Esophagus mucosa (tissue), 1 donor: ENCODE measurements at places on chromosomes 2 and 18.

GRCh38 chr18:34514238-34514637 lies 195.9 kb upstream of the DTNA start:
- no peak for ATAC-seq

DNA sequence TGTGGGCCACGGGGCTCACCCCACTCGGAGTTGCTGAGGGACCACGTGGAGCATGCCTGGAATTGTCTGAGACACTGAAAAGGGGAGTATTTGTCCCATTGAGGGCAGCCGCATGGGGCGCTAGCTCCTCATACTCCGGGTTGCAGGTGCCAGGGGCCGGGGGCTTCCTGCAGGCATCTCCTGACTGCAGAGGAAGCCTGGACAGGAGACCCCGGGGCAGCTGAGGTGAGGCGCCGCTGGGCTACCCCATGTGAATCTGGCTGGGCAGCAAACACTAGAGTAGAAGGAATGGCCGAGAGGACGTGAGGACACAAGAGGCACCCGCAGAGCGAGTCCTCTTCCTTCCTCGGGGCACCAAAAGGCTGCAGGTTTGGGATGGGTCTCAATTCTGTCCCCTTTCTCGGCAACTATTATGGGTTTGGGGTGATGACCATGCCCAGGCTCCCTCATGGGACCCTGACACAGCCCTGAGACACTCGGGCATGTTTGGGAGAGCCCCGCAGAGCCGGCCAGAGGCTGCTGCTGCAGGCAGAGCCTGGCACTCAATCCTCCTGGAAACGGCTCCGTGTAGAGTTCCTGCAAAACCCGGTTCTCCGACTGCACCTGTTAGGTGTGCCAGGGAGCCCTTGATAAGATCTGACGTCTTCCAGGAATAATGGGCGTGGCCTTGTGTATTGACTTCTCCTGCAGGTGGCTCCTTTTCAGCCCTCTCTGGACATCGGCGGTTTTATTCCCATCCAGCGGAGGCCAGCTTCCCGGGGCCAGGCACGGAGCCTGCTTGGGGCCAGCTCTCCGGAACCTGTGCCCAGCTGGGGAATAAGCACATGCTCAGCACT lies 77.0 kb downstream of the CTIF start:
- peak; percentile 21 for ATAC-seq

DNA sequence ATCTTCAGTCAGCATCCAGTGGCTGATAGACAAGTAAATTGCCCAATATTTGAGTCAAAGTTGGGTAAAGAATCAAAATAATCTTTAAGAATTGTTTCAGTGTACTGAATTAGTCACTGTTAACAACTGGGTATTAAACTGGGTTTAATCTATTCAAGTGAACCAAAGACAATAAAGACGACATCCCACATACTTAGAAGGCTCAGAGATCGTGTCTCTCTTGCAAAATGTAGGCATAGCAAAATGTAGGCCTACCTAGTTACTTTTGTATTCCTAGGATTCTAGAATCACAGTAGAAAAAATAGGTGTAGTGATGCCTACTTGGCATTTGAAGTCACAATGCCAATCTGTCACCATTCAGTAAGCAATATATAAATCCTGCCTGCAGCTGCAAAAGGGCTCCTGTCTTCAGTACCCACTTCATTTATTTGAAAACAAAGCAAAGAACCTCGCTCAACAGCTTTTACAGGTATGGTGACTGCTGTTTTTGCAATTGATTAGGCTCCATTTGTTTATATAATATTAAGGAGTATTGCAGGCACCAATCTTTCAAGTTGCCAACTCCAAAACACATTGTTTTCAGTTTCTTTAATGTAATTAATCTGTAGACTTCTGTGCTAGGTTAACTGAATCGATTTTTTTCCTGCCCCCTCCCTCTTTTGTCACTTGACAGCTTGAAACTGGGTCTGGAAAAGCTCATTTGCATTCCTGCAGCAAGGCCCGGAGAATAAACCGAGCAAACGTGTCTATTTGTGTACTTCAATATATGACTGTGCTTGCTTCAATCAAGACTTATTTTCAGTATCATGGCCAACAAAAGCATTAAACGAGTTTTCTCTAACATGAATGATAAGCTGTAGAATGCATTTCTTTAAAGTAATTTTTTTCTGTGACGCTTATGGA lies 1074.9 kb downstream of the TDRD15 start:
- no peak for ATAC-seq

- no peak for ATAC-seq
These were observed 1315.1 kb downstream of the SUCLG1 start for GRCh38 chr2:83143946-83144345.

DNA sequence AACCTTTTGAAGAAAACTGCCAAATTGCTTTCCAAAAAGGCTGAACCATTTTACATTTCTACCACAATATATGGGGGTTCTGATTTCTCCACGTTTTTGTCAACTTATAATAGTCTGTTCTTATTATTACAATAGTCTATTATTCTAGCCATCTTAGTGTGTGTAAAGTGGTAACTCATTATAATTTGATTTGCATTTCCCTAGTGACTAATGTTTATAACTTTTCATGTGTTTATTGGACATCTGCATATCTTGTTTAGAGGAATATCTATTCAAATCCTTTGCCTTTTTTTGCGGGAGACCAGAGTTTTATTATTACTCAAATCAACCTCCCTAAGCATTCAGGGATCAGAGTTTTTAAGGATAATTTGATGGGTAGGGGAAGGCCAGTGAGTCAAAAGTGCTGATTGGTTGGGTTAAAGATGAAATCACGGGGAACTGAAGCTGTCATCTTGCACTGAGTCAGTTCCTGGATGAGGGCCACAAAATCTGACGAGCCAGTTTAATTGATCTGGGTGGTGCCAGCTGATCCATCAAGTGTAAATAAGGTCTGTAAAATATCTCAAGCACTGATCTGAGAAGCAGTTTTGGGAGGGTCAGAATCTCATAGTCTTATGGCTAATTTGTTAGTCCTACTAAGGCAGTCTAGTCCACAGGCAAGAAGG lies 303.4 kb upstream of the NCKAP5 start:
- ATAC-seq, result no peak

DNA sequence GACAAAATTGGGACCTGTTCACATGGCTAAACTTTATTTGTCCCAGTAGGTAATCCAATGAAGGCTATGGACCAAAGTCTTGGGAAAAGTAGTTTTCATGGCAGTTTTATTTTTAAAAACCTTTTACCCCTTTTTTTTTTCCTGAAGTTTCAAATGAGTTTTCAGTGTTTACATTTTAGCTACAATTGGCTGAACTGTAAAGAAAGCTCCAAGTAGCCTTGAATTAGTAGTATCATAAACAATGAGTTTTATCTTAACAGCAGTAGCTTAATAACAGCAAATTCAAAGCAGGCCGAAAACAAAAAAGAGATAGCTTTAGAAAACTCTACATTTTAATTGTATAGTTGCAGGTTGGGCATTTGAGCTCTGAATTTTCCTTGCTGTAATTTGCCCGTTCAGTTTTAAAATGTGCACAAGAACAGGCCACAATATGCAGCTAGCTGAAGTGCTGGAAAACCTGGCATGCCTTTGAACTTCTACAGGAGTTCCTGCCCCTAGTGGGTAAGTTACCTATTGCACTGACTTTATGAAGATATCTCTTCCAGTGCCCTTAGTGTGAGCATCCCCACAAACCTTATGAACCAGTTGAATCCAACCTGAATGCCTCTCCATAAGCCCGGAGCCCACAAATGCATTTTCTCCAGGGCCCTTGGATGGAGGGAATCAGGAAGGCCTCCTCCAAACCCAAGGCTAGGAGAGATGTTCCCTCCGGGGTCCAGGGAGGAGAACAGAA lies 106.7 kb downstream of the XRCC5 start:
- peak; percentile 41 for ATAC-seq

DNA sequence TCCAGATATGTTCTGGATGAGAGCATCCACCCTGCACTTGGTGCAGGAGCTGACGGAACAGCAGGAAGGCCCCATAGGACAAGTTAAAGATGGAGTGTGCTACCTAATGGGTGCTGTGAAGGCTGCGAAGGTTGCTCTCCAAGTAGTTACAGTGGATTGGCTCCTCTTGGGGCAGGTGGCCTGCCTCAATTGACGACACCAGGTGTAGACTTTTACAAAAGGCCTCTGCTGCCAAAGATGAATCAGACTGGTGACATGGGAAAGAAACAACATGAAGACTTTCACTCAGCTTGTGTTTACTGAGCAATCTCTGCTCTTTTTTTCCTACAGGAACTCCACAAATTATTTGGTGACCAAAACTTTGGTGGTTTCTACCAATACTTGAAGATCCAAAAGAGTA lies 437.7 kb downstream of the PLCL1 start:
- ATAC-seq, result no peak

DNA sequence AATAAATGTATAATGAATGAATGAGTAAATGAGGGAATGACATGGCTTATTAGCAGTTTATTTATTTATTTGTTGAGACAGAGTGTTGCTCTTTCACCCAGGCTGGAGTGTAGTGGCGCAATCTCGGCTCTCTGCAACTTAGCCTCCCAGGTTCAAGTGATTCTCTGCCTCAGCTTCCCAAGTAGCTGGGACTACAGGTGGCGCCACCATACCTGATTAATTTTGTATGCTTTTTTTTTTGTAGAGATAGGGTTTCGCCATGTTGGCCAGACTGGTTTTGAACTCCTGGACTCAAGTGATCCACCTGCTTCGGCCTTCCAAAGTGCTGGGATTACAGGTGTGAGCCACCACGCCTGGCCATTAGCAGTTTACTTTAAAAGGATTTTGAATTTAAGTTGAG lies 100.3 kb upstream of the CAVIN2 start:
- ATAC-seq, result no peak

DNA sequence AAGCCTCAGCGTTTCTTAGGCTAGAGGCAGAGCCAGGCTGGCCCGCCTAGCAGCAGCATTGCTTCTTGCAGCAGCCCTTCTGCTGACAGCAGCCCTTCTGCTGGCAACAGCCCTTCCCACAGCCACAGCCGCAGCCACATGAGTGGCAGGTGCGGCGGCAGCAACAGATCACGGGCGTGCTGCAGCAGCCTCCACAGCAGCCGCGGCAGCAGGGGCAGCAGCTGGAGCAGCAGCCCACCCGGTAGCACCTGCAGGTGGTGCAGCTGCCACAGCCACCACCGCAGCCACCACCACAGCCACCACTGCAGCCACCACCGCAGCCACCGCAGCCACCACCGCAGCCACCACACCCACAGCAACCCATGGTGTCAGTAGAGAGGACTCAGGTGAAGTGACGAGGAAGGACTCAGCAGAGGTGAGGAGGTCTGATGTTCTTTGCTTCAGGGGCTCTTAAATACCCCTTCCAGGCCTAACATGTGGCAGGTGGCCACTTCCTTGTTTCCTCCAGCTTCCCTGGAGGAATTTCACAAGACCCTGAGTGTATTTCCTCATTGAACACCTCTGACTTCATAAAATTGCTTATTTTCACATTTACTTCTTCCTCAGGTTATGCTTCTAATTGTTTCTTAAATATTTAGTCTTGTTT lies at the start of gene SCYGR6:
Gene SCYGR6, minus strand, starts transcription at position 364 of the 646 bp plus-strand sequence. Its CDS starts 0 bp downstream, at position 364.
- no peak for ATAC-seq

DNA sequence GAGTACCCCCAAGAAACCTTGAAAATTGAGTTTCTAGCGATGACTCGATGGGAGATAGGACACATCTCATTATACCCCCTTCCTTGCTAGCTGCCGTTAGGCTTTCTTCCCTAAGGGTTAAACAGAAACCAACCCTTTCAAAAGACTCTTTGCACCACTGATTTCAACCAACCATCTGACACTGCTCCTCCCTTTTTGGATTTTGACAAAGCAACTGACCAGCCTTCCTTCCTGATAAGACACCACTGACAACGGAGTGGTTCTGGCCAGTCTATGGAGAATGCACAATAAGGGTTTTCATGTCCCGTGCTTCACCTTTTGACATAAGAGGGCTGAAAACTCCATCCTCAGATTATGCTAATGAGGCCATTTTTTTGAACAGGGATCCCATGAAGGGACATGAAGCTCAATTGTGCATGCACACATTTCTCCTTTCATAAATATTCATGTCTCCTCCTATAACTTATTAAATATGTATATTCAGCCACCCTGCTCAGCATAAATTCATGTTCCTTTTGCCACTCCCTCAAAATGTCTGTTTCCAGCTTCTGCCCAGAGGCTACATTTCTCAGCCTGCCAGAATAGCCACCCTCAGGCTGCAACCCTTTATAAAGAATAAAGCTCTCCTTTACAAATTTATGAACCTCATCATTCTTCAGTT lies 52.8 kb upstream of the SLC35F5 start:
- ATAC-seq, result no peak

- ATAC-seq, result no peak
These were observed 2.1 kb upstream of the ABCB6 start for GRCh38 chr2:219220652-219221402.

GRCh38 chr2:207206011-207206410 lies 40.3 kb upstream of the KLF7 start:
- no peak for ATAC-seq

- no peak for ATAC-seq
These were observed 27.2 kb downstream of the RNF152 start for GRCh38 chr18:61865466-61866175.

GRCh38 chr2:203535784-203536585 lies 884 bp upstream of the RAPH1 start:
- ATAC-seq, result no peak

- ATAC-seq, result no peak
These were observed 23.7 kb upstream of the TEX51 start for GRCh38 chr2:126874961-126875360.

- ATAC-seq, result no peak
These were observed 439.7 kb downstream of the RIT2 start for GRCh38 chr18:42675810-42676209.

DNA sequence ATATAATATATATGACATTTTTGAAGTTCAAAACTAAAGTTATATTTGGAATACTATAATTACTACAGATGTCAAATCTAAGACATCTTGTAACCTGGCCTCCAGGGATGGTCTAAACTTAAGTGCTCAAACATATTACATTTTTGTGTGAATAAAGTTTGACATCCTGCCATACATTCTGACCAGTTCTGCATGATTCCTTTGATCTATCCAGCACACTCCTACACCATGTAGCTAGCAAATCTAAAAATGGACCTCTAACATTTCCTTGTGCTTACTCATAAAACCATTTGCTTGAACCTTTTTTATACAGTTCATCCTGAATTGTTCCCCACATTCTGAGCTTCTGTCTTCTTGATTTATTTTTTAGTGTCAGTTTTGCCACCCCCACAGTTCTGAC lies 294.3 kb upstream of the ZNF804A start:
- no peak for ATAC-seq

GRCh38 chr2:232831496-232831895 lies 38.6 kb upstream of the SNORC start:
- ATAC-seq, result no peak

GRCh38 chr2:219104107-219105035 lies 43.6 kb upstream of the IHH start:
- ATAC-seq, result peak; percentile 31

DNA sequence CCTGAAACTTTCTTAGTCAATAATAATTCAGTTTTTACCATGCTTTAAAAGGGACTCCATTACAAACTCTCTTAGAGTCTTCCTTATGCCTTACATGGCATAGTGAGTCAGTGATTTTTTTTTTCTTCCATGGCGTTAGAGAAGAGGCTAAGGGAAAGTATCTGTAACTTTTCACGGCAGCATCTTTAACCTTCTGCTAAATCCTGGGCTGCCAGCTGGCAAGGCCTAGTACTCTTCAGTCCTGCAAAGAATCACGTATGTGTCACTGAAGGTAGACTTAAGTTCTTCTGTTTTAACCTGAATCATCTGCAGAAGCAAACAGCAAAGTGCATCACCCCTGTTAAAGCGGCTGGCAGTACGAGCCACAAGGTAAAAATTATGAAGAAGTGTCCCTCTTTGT lies 286.3 kb upstream of the FN1 start:
- ATAC-seq, result no peak
